ENCODE measurements at places on chromosomes 12 and 14.

DNA sequence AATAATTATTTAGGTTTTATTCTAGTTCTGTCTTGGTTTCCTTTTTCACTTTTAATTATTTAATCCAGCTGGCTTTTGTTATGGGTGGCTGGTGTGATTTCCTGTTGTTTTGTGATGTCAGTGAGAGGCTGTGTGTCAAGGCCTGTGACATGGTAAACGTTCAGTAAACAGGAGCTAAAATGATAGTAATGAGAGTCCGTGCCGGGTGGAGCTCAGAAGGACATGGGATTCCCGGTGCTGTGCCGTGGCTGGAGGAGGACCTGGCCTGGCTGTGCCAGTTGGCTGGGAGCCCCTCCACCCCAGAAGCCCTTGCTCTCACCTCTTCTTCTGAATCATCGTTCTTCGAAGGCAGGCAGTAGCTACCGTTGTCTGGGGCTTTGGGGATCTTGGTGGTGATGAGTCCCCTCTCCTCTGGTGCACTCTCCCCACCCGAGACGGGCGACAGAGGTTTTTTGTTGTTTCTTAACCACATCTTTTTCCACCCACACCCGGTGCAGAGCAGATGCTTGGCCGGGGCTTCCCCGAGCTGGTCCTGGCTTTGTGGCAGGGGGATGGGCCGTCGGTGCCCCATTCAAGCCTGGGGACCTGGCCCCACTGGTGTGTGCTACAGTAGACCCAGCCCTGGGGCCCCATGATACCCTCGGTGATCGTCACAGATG lies 29.1 kb downstream of the SH2B3 start:
- peak; percentile 76 for DNase-seq

- DNase-seq, result no peak
Observed at GRCh38 chr12:70427611-70428010, 61.5 kb downstream of the KCNMB4 start.

DNA sequence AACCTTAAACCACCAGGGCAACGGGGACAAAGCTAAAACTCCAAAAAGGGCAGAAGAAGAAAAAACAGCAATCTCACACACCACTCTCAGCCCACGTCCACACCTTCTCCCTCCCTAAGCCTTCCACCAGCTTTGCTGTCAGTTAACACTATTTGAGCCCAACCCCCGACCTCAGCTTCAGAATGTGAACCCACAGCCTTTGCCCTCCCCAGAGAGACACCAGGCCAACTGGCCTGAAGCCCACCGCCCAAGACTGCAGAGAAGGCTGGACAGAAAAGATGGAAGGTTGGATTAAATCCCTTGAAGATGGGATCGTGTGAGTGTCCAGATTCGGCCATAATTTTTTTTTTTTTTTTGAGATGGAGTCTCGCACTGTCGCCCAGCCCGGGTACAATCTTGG lies 22.4 kb downstream of the IRF2BPL start:
- no peak for DNase-seq

DNA sequence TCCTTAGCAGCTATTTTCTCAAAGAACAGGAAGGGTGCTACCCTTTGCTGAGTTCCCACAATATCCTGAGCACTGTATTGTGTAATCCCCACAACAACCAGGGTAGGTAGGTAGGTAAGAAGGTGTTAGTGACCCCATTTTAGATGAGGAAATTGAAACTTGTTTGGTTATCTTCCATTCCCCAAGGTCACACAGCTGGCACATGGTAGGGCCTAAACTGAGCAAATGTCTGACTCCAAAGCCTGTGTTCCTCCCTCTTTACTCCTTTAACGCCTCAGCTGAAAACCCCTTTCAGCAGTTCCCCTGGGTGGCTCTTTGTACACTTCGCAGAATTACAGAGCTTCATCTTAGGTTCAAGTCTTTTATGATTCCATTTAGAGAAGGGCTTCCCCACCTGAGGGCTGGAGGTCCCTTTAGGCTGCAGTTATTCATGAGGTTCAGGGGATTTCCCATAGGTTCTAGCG lies 26.5 kb upstream of the RIC8B start:
- no peak for DNase-seq

- DNase-seq, result no peak
Observed at GRCh38 chr14:77062261-77062660, 33.8 kb upstream of the IRF2BPL start.

DNA sequence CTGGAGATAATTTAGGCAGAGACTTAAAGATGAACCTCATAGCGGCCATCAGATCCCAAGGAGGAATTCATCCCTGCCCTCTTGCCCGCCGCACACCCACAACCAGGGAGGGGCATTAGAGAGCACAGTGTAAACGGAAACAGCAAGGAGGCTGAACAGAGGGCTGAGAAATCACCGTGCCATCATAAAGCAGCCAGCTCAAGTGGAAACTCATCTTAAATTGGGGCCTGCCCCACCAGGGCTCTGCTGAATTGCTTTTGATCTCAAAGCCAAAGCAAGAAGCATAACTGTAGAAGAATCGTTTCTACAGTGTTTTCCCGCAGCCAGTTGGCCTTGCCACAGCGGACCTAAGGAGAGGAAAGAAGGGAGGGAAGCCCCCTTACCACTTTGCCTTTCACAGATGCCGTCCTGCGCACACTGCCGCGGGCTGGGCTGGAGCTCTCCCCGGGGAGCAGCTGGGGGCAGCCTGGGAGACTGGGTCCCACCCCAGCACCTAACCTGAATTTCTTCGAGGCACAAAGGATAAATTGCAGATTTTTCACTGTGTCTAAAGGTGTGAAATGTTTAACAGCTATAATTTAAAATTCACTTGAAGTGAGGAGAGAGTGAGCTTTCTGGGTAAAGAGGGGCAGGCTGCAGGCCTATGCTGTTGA lies 51.8 kb upstream of the MMP17 start:
- DNase-seq, result no peak

DNA sequence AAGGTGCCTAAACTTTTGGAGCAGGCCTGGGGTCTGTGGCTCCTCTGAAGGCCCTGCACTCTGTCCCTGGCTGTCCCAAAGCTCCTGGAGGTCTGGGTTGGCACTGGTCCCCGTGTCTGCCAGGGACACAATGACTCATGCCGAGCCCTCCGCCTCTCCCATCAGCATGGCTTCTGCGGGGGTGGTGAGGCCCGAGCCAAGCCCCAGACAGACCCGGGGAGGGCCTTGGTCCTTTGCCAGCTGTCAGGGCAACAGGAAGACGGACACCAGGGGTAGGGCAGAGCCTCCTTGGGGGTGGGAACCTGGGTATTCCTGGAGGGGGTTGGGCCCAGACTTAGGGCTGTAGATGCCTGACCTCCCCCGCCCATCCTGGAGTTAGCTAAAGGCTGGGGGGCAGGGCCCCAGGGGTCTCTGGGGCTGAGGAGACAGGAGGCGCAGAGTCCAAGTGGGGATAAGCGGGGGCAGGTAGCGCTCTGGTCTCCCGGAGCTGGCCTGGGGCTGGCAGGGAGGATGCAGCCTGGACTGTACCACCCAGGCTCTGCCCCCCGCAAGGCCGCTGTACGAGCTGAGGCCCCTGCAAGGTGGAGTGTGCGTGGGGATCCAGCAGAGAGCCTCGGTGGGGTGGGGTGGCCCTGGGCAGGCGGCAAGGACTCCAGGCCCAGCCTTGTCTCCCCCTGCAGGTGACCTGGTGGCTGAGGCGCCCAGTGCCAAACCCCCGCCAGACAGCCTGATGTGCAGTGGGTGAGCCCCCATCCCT lies 16.4 kb upstream of the PUS1 start:
- DNase-seq, result no peak

- DNase-seq, result no peak
Observed at GRCh38 chr12:47753021-47754001, 5.4 kb downstream of the RAPGEF3 start.

- DNase-seq, result no peak
Observed at GRCh38 chr14:101845896-101846295, 84.4 kb downstream of the PPP2R5C start.

DNA sequence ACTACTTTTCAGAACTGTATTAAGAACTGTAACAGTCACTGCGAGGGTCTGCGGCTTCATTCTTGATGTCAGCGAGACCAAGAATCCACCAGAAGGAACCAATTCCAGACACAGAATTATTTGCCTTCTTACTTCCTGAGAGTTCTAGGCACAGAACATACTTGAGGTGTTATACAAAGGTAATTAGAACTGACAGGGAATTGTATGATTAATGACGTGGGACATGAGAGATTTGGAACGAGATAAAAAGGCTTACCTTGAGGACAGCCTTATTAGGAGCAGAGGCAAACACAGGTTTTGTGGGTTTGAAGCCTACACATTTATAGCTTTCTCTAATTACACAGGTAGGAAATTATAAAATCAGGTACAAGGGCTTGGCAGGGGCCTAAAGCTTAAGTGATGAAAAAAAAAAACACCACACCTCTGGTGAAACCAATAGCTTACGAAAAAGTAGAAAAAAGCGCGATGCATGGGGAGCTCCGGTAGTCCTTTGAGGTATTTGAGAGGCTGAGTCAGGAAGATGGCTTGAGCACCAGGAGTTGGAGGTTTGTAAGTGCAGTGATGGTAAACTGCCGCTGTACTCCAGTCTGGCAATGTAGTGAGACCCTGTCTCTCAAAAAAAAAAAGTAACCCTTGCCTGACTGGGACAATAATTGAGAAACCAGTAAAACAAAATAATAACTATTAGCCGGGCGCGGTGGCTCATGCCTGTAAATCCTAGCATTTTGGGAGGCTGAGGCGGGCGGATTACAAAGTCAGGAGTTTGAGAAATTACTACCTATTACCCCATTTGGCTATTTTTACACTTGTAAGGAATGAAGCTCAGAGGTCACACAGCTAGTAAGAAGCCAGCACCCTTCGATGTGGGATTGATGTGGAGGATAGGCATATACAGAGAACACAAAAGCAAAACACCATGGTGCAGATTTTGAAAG lies 795 bp upstream of the ACOT2 start:
- no peak for DNase-seq

DNA sequence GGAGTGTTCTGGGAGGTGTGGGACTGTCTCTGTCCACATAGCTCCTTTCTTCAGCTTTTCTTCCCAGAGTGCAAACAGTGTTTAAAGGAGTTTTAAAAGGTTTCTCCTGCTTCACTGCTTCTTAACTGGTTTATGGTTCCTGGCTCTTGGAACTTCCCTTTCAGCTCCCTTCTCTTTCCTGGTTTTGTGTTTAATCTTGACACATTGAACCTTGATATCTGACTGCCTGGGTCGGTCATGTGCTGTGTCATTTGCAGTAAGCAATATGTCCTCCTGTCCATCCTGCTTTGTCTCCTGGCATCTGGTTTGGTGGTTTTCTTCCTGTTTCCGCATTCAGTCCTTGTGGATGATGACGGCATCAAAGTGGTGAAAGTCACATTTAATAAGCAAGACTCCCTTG lies 2.2 kb downstream of the TMEM106C start:
- no peak for DNase-seq
